ENCODE measurements at places on chromosomes 5 and 9.

- peak; percentile 79 for DNase-seq
These were observed 220.0 kb downstream of the PDE4D start for GRCh38 chr5:59673438-59674058.

DNA sequence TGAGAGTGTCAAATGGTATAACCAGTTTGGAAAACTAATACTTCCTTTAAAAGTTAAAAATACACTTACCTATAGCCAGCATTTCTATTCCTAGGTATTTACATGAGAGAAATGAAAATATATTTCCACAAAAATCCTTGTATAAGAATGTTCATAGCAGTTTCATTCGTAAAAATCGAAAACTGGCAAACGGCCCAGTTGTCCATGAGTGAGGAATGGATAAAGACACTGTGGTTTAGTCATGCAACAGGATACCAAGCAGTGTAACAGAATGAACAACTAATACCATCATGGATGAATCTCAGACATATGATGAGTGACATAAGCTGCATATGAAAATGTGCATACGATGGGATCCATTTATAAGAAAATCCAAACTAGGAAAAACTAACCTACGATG, 136.7 kb downstream of the MACROH2A1 start:
- no peak for DNase-seq

DNA sequence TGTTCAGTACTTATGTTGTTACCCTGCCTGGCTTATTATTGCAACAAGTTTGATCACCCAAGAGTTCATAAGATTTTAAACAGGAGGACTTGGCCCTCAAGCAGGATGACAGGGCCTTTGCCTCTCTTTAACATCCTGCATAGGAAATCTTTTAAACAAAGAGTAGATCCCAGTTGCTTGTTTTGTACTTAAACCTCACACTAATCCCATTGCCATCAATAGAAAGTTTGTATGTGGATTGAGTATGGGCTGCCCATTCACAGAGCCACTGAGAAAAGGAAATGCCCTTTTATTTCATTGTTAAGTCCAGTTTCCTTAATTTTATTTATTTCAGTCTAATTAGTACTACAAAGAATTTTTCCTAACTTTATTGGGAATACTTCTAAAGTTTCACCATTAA, 52.2 kb upstream of the FGF10 start:
- no peak for DNase-seq

GRCh38 chr5:61275841-61276240, 56.2 kb upstream of the ZSWIM6 start:
- DNase-seq: peak; percentile 83

GRCh38 chr5:143434261-143435209, 31.0 kb upstream of the NR3C1 start:
- DNase-seq: no peak

GRCh38 chr9:94056442-94056974, 27.8 kb upstream of the PTPDC1 start:
- no peak for DNase-seq

GRCh38 chr5:127358740-127359139, 68.1 kb downstream of the MEGF10 start:
- DNase-seq: no peak

DNA sequence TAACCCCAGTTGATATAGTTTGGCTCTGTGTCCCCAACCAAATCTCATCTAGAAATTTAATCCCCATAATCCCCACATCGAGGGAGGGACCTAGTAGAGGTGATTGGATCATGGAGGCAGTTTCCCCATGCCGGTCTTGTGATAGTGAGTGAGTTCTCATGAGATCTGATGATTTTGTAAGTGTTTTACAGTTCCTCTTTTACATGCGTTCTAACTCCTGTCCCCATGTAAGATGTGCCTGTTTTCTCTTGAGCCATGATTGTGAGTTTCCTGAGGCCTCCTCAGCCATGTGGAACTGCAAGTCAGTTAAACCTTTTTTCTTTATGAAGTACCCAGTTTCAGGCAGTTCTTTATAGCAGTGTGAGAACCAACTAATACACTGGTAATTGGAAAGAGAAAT, 73.6 kb downstream of the CDH12 start:
- peak; percentile 37 for DNase-seq

DNA sequence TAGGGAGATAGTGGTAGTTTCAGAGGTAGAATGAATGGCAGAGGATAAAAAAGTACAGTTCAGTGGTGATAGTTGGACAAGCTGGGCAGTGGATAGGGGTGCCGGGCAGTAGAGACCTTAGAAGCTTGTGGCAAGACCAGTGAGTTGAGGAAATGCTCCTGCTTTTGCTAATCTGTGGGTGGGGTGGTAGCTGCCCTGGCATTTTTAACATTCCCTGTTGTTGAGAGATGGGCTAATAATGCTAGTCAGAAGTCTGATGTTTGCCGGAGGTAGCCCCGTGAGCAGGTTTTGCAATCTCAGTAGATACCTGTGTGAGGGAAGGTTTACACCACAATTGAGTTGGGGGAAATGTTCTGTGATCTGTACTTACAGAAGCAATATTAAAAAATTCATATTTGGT, 91.1 kb downstream of the TRIO start:
- no peak for DNase-seq

- no peak for DNase-seq
These were observed 49.1 kb downstream of the SEMA4D start for GRCh38 chr9:89448821-89449220.

DNA sequence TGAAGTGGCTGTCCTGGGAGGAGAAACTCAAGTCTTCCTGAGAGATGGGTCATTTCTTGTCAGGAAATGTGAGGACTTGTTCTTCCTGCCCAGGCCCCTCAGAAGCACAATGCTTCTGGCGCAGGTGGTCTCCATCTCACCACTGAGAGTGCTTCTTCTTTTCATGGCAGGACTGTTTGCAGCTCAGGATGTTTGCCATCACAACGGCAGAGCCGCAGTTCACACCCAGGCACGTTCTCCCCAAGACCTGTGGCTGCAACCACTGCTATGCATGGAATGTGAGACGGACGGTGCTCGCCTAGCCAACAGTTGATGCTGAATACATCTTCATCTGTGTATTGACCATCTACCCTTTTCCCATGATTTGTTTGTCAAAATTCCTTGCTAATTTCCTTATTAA, 216.3 kb downstream of the GADD45G start:
- no peak for DNase-seq

- no peak for DNase-seq
These were observed 118.0 kb downstream of the SPATA31D1 start for GRCh38 chr9:82106536-82106935.

GRCh38 chr5:135461481-135462151, 9.5 kb upstream of the TIFAB start:
- DNase-seq: no peak

DNA sequence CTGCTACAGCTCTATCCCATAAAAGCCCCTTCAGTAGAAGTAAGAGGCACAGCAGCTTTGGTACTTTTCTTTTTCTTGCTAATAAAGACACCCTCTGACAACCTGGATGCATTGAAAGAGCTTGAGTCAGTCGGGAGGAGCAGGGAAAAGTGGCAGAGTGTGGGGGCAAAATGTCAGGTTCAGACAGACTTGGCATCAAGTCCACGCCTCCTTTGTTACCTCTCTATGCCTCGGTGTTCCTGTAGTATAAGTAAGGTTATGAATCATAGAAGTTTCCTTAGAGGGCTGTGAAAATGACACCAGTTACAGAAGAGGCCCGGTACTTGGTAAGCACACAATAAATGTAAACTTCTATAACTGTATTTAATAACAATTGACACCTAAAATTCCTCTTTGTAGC, 133.9 kb downstream of the ESM1 start:
- no peak for DNase-seq

DNA sequence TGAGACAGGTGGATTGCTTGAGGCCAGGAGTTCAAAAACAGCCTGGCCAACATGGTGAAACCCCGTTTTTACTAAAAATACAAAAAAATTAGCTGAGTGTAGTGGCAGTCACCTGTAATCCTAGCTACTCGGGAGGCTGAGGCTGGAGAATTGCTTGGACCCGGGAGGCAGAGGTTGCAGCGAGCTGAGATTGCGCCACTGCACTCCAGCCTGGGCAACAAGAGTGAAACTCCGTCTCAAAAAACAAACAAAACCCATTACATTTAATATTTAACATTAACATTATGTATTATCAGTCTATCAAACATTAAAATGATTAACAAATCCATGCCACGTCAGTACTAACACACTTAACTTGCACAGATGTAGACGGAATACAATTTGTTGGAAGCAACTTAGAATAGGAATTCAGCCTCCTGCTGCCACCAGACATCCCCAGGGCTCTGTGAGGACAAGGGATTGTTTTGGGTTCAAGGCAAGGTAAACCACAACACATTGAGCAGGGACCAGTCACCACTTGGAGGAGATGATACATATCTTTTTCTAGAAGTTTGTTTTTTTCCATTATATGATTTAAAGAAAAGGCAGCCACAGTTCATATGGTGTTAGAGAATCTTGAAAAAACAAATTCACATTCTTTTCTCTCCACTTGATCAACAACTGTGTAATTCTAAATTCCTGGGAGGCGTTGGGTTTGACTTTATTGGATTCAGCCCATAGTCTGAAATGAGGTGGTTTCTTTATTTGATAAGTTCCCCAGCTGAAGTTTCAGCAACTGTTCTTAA, 104.1 kb upstream of the BASP1 start:
- DNase-seq: no peak

- DNase-seq: no peak
These were observed 86.0 kb downstream of the BRINP1 start for GRCh38 chr9:119283078-119283794.

DNA sequence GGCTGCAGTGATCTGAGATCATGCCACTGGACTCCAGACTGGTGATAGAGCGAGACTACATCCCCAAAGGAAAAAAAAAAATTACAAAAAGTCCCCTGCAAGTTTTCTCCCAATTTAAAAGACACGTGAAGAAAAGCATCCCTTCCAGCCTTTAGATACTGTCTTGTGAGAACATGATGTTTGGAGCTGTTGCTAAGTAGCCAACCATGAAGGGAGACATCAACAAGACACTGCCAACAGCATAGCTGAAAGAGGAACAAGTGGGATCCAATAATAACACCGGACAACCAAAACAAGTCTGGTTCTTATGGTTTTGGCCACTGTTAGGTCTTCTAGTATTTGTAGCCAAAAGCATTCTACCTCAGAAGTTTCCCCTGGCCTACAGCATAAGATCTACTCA, 118.9 kb upstream of the CCDC180 start:
- no peak for DNase-seq

DNA sequence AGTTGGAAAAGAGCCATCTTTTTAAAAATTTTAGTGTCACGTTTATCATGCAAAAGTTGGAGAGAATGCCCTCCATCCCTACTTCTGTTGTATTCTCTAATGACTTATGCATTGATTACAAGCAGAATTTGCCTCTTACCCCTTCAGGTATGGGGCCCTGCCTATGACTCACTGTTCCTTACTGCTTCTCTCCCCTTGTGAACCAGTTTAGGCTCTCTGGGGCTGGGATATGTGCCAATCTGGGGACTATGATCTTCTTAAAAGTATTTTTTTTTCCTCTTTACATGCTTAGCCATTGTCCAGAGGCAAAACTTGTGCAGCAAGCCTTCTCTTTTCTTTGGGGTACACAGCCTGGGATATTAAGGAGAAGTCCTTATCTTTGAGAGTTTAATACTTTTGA, 37.4 kb downstream of the CAMK4 start:
- DNase-seq: no peak

DNA sequence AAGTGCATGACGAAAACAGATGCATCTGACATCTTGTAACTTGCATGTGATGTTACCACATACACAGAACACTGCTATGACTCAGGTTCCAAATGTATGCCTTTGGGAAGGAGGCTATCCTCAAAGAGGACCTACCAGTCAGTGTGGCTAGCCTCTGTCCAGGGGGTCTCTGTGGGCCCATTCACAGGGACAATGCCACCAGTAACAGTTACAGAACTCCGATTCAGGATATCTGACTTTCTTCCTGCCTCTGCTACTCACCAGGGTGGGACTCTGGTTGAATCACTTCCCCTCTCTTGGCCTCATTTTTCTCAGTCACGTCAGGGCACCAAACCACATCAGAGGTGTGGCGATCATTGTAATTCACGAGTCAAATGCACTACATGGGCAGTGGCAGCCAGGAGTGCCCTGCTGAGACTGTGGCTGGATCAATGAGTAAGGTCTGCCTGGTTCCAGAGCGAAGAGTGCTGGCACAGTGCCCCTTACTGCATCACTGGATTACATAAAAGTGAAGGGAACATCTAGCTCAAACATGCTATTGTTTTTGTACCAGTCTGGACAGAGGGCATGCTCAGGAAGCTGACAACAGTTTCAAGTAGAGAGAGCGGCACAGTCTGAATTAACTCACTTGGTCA, 13.2 kb downstream of the ATOX1 start:
- no peak for DNase-seq

DNA sequence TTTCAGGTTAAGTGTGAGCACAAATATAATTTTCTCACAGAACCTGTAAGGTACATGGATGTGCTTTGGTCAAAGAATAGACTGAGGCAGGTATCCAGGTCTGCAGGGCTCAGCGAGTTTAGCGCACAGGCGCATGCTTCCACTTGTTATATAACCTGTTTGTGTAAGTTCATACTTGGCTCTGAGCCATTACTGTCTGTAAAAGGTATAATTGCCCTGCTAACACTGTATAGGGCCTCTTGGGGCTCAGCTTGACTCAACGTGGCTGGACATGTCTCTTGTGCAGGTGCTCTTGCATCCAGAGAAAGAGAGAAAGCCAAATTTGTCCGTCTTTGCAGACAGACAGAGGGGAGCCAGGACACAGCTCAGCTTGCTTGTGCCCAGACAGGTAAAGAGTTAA, 759.6 kb downstream of the MTRR start:
- DNase-seq: no peak

GRCh38 chr5:146052780-146053179, 52.6 kb downstream of the PLAC8L1 start:
- DNase-seq: peak; percentile 35

DNA sequence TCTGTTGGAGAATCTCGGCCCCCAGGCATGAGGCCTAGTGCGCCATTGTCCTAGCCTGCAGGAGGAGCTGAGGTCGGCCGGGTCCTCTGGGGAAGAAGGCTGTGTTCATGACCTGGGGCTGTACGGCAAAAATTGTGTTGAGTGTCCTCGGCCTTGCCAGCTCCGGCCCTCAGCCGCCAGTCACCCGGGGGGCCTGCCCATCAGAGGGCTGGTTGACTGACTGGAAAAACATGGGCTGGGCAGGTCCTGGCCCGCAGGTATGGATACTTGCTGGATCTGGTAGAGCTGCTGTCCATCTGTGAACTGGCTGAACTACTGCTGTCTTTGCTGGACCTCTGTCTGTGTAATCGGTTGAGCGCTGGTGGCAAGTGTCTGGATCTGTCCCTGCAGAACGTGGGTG, 136.7 kb upstream of the GAS1 start:
- no peak for DNase-seq

GRCh38 chr9:15867988-15868387, 315.1 kb downstream of the CCDC171 start:
- no peak for DNase-seq

All from OCI-M1 (cell line).